ENCODE measurements at places on chromosomes 2 and 18.

- no peak for DNase-seq
These were observed 73.3 kb downstream of the KCNG2 start for GRCh38 chr18:79871026-79871390.

- DNase-seq: no peak
These were observed 296.6 kb upstream of the RGPD4 start for GRCh38 chr2:107530046-107530445.

DNA sequence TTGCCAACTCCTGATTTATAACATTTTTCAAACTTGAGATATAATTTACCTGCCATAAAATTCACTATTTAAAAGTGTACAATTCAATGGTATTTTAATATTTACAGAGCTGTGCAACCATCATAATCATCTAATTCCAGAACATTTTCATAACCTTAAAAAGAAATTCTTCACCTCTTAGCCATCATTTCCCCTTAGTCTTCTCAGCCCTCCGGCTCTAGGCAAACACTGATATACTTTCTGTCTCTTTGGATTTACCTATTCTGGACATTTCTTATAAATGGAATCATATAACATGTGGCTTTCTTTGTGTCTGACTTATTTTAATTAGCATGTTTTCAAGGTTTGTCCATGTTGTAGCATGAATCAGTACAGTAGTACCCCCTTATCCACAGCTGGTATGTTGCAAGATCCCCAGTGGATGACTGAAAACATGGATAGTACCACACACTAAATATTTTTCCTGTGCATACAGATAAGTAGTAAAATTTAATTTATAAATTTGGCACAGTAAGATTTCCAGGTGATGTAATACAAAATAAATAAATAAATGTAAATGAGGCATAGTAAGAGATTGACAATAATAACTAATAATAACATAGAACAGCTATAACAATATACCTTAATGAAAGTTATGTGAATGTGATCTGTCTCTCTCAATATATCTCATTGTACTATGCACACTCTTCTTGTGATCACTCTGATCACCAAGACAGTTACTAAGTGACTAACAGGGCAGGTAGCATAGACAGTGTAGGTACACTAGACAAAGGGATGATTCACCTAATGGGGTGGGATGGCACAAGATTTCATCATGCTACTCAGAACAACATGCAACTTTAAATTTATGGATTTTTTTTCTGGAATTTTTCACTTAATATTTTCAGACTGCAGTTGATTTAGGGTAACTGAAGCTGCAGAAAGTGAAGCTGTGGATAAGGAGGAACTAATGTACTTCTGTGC is 73.1 kb downstream of the RAB3GAP1 start:
- no peak for DNase-seq

DNA sequence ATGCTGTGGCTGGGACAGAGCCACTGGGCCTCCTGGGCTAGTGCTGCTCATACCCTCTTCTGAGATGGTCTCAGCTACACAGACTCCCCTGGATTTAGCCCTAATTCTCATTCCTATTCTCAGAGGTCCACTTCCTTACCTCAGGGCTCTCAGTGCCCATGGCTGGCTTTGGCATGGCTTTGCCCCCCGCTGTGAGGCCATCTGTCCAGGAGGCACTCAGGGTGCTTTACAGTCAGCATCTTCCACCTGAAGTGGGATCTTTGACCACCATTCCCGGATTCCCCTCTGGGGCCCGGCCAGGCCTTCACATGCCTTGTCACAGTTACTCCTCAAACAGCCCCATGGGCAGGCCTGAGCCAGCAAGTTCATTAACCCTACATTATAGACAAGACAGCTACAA is 161.8 kb downstream of the CELF4 start:
- DNase-seq: no peak

DNA sequence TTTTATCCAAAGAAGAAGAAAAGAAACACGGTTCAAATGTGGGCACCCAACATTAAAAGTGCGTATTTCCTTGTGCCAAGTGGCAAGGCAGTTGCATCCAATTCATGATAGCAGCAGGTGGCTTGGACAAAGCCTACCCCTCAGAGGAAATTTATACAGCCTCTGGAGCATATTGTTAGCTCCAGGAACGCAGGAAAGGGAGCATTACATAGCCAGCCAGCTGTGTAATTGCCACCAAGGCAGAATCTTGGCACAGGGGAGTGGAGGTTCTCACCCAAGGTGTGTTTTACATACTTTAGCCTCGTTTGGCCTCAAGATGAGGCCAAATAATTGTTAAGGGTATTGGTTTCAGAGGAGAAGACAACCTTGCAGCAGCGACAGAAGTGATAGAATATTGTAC is 526.9 kb downstream of the TMEM182 start:
- DNase-seq: no peak

Measured in fibroblast of skin of left biceps (primary cell).